Left ventricle myocardium superior (tissue), 1 donor: ENCODE measurements at places on chromosomes 1 and 21. TPM values are rescaled to one million over a fixed set of nuclear protein-coding genes. Genes with fewer than 3 reads are reported as not detected.

GRCh38 chr1:48061162-48062136 is 64.3 kb upstream of the TRABD2B start:
- DNase-seq = peak; percentile 41

The MANEAL gene
- 1.8 TPM for total RNA-seq

DNA sequence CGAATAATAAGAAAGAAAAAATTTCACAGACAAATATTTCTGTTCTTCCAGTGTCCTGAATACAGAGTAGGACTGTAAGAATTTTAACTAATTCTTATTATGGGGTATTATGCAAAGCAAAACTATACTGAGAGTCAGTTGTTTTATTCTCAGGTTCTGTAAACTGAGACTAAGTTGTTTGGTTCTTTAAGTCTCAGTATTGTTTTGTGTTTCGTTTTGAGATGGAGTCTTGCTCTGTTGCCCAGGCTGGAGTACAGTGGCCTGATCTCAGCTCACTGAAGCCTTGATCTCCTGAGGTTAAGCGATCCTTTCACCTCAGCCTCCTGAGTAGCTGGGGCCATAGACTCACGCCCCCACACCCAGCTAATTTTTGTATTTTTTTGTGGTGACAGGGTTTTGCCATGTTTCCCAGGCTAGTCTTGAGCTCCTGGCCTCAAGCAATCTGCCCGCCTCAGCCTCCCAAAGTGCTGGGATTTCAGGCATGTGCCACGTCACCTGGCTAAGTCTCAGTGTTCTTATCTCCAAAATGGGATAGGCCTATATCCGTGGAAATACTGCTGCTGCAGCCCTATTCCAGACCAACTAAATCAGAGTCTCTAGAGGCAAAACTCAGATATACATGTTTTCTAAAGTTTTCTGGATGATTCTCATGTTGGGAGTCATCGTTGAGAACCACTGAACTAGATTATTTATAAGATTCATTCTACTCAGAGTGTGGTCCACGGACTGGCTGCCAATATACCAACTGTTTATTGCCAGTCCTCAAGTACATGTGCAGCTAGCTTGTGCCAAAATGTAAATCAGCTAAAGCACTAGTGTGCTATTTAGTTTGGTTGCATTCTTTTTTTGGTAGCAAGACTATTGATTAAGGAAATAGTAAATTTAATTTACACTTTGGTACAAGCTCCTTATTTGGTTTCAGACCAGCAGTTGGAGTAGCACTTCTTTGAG is 116.6 kb downstream of the HS2ST1 start:
- no peak for DNase-seq

DNA sequence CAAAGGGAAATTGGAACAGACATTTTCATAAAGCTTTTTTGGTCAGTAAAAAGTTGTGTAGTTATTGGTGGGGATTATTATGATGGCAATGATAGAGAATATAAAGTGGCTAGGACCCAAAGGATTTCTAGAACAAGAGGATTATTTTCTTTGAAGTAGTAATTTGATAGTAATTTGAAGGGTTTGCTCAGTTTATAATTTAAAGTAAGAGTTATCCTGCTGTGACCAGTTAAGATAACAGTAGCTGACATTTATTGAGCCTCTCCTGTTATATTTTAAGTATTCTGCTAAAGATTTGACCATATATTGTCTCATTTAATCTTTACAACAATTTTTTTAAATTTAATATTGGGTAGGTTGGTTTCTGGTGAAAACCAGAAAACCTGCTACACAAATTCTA is 14.7 kb downstream of the CAPZA1 start:
- DNase-seq = no peak

The OR2T2 gene
- not detected for total RNA-seq

The S100A7A gene
- total RNA-seq = not detected

The PCSK9 gene
- not detected for total RNA-seq

DNA sequence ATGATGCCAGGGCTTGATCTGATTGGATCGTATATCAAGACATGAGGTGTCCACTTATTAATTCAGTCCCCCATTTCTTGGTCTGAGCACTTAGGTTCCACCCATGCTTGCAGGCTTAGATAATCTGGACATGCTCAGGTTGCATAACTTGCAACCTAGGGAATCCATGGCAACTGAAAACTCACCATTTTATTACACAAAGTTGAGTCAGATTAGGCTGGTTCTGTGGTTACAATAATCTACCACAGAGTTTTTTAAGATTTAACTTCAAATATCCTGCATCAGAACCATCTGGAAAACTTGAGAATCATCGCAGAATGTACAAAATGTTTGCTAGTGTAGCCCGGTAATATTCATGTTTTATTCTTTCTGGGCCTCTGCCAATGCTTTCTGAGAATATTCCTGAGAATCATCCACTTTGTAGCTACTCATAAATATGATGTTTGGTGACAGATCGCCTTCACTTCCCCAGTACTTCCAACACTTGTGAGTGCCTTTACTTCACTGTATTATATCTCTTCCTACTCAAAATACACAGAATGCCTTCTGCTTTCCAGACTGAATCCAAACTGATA is 707.2 kb upstream of the ADAMTS5 start:
- DNase-seq = no peak

GRCh38 chr1:19764848-19765247 is 34.9 kb downstream of the TMCO4 start:
- no peak for DNase-seq

- DNase-seq = no peak
Measured at GRCh38 chr1:233379869-233380438, 52.4 kb downstream of the MAP3K21 start.

The LDLRAD1 gene
- not detected for total RNA-seq

- DNase-seq = no peak
Measured at GRCh38 chr1:11147197-11147770, 41.9 kb upstream of the ANGPTL7 start.

The ZNF695 gene
- not detected for total RNA-seq

DNA sequence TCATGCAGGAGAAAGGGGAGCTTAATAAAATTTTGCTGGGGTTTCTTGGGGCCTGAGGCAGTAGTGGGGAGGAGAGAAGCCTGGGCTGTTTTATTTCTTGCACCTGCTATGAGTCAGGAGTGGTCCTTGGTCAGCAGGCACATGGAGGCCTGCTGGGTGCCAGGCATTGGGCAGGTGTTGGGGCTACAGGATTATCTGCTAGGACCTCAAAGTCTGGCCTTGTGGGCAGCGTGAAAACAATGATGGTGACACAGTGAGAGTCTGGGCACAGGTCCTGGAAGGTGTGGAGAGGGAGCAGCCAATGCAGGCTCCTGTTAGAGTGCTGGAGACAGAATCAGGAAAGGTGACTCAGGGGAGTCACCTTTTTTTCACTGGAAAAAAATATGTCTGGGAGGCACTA is 17.2 kb downstream of the ROR1 start:
- DNase-seq = no peak

The ADAM30 gene
- not detected for total RNA-seq

DNA sequence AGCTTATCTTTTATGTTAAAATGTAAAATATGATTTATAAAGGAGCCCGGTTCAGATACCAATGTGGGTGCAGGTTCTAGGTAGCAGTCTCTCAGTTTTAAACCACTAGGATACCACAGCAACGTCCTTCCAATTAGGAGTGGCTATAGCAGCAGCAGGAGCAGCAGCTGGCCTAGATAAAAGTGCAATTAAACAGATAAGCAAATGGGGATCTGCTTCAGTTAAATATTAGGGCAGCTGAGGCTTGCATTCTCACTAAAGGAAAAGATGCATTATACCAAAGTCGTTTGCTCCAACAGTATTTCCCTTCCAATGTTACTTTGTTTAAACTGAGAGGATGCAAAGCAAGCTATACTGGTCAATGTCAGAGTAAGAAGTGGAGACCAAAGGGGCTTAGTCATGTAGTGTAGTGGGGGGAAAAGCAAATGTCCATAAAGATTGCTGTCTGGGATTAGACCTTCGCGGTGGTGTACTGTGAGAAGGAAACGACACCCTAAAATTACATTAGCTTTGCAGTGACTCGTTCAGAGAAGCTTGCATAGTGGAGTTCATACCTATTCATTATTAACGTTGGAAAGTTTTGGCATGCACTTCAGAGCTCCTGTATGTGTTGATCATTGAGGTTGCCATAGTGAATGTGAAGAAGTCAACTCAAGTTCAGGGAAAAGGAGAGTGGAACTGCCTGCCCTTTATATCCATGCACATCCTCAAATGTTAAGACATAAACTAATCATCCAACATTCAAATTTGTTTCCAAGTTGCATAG is 272.2 kb downstream of the VAV3 start:
- DNase-seq = no peak

DNA sequence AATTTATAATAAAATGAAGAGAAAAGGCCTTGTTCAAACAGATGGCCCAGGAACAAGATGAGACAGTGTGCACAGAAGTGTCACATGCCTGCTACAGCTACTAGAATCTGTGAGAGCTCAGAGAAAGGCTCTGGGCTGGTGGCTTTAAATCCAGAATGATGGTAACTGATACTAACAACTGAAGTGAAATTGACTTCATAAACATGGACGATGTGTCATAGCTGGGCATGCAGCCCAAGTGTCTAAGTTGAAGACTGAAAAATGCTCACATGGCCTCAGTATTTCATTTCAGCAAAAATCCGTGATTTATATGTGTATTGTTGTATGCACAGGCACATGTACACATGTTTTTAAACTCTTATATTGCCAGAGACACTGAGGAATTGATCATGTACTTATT is 208.3 kb upstream of the RUNX1 start:
- DNase-seq = peak; percentile 67

The FBXO2 gene
- 3.9 TPM for total RNA-seq

DNA sequence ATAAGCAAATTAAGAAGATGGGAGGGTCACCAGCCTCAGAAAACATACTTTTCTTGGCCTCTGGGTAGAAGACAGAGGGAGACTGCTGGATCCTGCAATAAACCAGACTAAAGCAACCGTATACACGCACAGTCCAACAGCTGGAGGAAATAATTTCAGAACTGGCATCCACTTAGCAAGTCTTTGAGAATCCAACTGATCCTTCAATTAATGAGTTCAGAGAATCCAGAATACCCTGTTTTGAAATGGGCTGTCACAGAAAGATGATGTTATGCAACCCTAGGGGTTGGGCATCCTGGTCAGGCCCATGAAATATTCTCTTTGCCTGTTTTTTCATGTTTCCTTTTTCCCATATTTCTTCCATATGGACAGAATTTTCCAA is 134.0 kb upstream of the MAGI3 start:
- DNase-seq = no peak

- no peak for DNase-seq
Measured at GRCh38 chr1:15479654-15480347, 3.9 kb downstream of the CELA2B start.

The FNDC5 gene
- 156 TPM for total RNA-seq

DNA sequence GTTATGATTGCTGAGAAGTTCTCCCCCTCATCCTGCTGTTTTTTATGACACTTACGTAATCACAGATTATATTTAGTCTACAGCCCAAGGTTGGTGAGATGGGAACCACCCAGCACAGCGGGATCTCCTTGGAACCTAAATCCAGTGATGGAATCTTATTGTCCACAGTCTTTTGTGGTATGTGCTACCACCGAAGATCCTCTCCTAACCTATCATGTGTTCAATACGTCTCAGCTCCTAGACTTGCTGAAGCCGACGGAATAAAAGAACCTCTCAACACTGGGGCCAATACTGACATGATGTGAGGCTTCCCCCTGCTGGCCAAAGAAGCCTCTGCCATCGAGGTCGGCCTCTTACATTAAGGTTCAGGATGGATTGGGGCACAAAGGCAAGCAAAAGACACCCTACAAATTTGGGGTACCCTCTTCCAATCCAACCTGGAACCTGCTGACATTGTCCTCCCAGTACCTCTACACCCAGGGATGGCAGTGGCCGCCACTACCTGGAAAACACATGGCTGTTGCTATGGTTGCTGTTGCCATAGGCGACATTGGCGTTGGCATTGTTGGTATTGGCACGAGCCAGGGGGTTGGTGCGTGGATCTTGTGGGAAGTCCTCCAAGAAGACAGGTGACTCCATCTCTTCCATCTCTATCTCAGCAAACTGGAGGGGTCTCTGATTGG is 19.4 kb upstream of the KIF21B start:
- peak; percentile 69 for DNase-seq

DNA sequence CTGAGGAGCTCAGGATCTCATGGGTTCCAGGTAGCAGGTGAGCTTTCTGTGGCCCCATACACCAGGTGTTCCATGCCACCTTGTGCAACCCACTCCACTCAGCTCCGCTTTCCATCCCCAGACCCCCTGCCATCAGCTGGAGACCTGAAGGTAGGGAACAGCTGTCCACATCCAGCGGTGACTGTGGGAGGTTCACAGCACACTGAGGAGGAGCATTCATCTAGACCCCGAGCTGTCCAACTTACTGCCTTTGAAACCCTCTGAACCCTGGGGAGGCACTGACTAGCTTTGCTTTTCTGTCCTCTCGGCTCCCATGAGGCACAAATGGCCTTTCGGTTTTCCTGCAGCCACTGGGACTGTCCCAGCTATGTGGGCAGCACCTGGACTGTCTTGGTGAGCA is 27.9 kb upstream of the ABCG1 start:
- no peak for DNase-seq

The KRTAP26-1 gene
- total RNA-seq = not detected

The TMIGD3 gene
- total RNA-seq = 0.64 TPM

DNA sequence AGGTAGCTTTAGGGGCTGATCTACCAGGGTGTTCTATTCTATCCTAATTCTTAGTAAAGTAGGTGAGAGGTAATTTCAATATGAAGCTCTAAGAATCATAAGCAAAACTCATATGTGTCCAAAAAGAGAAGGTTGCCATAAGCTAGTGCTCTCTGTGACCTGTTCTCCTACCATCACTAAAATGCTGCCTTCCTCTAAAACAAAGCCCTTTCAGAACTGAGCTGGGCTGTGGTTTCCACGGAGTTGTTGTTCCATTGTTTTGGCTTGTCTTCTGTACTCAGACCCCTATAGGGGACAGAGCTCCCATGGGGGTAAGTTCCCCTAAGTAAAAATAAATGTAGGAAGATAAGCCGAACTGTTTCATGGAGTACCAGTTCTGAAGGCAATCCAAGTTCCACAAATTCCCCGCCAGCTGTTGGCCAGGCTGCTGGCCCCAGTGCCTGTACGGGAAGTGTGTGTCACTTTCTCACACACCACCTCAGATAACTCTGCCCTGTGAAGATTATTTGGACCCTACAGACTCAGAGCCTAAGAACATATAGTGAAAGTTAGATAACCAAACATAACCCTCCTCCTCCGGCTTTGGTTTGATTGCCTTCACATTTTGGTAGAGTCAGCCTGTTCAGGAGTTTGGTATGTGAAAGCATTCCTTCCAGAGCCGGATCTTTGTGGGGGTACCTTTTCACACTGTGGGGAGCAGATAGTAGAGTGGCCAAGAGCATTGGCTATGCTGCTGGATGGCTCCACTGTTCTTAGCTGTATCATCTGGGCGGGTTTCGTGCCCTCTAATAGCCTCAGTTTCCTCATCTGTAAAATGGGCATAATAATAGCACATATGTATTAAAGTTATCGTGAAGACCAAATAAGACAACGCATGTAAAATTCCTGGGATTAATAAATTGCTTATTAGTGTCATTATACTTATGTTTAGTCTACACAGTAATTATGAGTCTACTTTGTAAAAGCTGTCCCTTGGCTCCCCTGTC is 10.8 kb downstream of the DPT start:
- peak; percentile 69 for DNase-seq

The CAMK1G gene
- total RNA-seq = not detected

The FCGR1A gene
- 1.1 TPM for total RNA-seq

The LYPD8 gene
- not detected for total RNA-seq
